EH (cell line): ENCODE measurements at places on chromosomes 4 and X.

GRCh38 chrX:154775419-154776349 is 13.0 kb downstream of the DKC1 start:
- no peak for DNase-seq

DNA sequence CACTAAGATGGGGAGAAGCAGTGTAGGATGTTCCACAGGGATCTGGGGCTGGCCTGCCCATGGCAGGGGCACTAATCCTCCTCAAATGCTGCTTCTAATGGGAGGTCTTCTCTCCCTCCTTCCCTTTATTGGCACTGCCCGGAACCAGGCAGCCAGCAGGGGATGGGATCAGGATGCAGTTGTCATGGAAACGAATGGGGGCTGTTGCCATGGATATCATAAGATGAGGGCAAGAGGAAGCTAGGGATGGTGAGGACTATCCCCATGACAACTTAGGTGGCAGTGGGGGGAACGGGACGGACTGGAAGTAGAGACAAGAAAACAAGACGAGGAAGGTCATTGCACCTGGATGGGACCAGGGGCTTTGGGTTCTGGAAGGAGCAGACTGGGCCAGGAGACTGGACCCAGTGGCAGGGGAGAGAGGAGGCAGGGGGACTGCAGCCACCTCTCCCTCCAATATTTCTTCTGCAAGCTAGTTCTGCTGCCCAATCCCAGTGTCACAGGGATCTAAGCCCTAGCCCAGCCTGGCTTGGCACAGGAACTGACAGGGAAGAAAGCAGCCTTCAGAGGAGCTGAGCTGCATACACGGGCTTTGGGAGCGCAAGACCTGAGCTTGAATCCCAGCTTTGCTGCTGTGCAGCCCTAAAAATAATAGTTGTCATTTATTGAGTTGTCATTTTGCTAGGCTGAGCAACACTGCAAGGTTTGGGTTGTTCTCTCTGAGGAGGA is 19.0 kb downstream of the IQSEC2 start:
- no peak for DNase-seq

DNA sequence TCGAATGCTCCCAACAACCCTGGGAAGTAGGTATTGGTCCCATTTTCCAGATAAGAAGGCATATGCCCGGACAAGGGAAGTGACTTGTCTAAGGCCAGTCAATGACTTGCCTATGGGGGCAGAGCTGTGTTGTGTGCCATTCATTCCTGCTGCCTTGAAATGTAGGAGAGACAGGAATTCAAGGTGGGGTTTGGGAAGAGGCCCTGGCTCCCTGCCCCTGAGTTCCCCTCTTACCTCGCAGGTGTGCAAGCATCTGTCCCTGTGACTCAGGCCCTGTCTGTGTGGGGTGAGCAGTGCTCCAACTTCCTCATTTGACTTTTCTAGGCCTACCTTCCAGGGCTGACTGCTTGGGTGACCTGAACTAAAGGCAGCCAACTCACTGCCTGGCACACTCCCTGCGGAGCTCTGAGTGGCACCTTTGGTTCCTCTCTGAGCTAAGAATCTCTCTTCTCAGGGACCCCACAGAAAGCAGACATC is 5.1 kb downstream of the EFNB1 start:
- no peak for DNase-seq

- no peak for DNase-seq
Observed at GRCh38 chrX:21748235-21748634, 9.7 kb downstream of the SMPX start.

GRCh38 chr4:14596437-14596836 is 405.8 kb upstream of the CPEB2 start:
- no peak for DNase-seq

GRCh38 chrX:31245714-31246113 is 173.9 kb upstream of the FTHL17 start:
- DNase-seq = no peak

GRCh38 chr4:141121101-141121500 is 12.2 kb downstream of the RNF150 start:
- DNase-seq = no peak

DNA sequence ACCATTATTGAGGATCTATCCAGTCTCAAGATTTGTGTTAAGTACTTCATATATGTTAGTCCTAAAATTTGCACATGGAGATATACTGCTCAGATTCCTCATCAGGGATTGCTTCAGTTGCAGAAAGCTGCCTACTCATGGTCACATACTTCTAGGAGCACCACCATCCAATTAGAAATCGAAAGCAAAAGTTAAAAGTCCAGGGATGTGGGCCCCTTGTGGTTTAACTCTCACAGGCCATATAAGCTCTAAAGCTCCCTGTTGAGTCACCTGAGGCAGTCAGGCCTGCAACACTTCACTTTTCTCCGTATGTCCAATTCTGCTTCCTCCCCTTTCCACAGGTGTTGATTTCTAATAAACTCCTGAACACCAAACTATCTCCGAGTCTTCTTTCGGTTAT is 84.2 kb downstream of the CNOT6L start:
- peak; percentile 70 for DNase-seq

GRCh38 chr4:147823130-147823529 is 91.2 kb downstream of the ARHGAP10 start:
- no peak for DNase-seq

DNA sequence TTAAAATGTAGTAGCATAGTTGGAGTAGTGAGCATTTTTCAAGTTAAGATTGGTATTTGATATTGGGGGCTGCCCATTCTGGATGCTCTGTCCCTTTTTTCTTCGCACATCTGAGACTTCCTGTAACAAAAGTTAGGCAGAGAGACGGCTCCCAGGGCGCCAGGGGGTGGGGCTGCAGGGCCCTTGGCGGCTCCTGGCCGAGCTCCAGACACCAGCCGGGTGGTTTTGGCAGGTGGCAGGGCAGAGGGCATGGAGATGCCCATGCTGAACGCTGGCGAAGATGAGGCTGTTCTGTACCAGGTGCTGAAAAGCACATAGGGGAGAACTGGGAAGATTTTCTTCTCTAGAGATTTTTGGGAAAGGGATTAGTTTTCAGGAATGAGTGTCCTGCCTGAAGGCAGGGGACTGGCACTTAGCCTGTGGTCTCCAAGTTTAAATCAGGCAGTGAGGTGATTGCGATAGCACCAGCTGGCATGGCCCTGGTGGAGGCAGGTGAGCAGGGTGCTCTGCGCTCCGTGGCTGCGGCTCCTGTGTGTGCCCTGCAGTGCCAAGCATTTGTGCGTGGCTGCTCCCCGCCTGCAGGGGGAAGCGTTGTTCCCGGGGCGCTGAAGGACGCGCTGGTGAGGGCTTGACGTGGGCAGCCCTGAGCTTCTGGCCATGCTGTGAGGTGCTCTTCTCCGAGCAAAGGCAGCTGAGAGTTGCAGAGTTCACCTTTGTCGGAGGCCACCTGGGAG is 23.6 kb upstream of the HGFAC start:
- DNase-seq = no peak

- peak; percentile 17 for DNase-seq
Observed at GRCh38 chr4:145285928-145286327, 105.5 kb upstream of the OTUD4 start.

DNA sequence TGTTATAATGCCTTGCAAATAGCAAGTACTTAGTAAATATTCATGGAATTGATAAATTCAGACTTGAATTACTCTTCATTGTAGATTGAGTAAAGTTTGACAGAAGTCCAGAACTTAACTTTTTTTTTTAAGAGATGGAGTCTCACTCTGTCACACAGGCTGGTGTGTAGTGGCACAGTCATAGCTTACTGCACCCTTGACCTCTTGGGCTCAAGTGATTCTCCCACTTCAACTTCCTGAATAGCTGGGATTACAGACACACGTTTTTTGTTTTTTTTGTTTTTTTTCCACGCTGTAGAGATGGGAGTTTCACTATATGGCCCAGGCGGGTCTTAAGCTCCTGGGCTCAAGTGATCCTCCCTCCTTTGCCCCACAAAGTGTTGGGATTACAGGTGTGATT is 32.1 kb downstream of the UBE2K start:
- peak; percentile 57 for DNase-seq

GRCh38 chrX:134661295-134661694 is 3.0 kb upstream of the PLAC1 start:
- peak; percentile 29 for DNase-seq

GRCh38 chrX:118383120-118383519 is 37.2 kb downstream of the WDR44 start:
- peak; percentile 20 for DNase-seq

GRCh38 chr4:14865031-14865366 is 137.3 kb upstream of the CPEB2 start:
- DNase-seq = no peak

- DNase-seq = peak; percentile 29
Observed at GRCh38 chr4:4362991-4363697, 23.8 kb upstream of the NSG1 start.

GRCh38 chr4:123545667-123546572 is 149.3 kb downstream of the SPRY1 start:
- DNase-seq = no peak

GRCh38 chr4:185730849-185731608 is 81.0 kb downstream of the SORBS2 start:
- peak; percentile 49 for DNase-seq

- peak; percentile 53 for DNase-seq
Observed at GRCh38 chrX:120213438-120214265, 37.0 kb upstream of the ZBTB33 start.

- peak; percentile 90 for DNase-seq
Observed at GRCh38 chr4:6668391-6668790, 25.3 kb upstream of the S100P start.

- no peak for DNase-seq
Observed at GRCh38 chr4:68152411-68152810, 22.7 kb upstream of the TMPRSS11F start.

DNA sequence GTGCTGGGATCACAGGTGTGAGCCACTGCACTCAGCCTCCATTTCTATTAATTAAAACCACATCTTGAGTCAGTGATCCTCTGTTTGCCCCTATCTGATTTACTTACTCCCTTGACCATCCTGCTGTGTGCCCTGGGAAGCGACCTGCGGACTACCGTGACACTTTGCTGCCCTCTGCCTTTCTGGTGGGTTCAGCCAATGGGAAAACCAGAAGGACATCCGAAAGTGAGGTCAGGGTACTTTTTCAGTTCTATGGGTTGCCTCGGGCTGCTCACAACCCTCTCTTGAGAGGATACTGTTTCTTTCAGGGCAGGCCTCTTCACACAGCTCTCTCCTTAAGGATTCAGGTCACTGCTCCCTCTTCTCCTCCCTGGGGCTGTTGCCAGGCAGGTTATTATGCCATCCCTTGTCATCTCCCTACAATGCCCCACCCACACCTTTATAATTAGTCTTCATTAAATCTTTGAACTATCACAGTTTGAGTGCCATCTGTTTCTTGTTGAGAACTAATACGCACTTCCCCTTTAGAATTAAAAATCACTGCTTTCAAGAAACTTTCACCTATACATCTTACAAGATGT is 21.4 kb downstream of the PLAC8 start:
- DNase-seq = no peak

DNA sequence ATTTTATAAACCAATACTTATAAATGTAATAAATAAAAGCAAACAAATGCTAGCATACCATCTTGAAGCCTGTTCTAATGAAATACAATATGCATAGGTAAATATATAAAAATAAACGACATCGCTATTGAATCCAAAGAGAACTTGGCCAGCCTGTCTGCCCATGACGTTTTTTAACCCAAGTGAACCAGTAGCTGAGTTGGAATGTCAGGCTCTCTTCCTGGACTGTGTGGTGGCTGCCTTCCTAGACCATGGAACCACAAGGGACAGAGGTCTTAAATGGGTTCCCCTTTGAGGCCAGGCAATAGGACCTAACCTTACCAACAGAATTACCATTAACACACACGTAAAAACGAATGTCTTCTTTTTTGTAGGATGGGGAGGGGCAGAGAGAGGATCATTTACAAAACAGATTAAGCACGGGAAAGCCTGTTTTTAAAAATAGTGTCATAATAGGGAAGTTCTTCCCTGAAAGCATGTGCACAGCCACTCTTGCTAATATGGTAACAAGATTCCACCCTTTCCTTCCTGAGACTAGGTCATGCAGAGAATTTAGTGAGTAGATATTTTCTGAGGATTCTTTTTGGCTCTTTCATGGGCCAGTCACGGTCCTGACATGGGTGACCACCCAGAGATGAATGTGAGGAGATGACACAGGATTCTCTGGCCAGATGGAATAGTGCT is 69.4 kb upstream of the ACSL1 start:
- no peak for DNase-seq

- no peak for DNase-seq
Observed at GRCh38 chr4:99832321-99832720, 15.7 kb downstream of the DAPP1 start.

GRCh38 chrX:19846995-19847790 is 40.2 kb downstream of the SH3KBP1 start:
- DNase-seq = peak; percentile 89

GRCh38 chr4:152258804-152259708 is 276.8 kb downstream of the FBXW7 start:
- peak; percentile 78 for DNase-seq

DNA sequence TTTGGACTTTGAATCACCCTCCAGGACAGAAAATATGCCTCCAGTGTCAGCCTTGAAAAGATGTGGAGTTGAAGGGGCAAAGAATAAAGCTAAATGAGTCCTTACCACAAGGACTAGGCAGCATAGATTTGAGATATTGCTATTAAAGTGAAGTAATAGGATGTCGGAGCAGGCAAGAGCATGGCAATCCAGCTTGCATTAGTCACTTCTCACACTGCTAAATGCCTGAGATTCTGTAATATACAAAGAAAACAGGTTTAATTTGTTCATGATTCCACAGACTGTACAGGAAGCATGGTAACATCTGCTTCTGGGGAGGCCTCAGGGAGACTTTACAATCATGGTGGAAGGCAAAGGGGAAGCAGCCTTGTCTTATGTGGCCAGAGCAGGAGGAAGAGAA is 109.8 kb upstream of the PCDH7 start:
- no peak for DNase-seq

- peak; percentile 28 for DNase-seq
Observed at GRCh38 chr4:77201343-77201742, 44.3 kb downstream of the CCNG2 start.

DNA sequence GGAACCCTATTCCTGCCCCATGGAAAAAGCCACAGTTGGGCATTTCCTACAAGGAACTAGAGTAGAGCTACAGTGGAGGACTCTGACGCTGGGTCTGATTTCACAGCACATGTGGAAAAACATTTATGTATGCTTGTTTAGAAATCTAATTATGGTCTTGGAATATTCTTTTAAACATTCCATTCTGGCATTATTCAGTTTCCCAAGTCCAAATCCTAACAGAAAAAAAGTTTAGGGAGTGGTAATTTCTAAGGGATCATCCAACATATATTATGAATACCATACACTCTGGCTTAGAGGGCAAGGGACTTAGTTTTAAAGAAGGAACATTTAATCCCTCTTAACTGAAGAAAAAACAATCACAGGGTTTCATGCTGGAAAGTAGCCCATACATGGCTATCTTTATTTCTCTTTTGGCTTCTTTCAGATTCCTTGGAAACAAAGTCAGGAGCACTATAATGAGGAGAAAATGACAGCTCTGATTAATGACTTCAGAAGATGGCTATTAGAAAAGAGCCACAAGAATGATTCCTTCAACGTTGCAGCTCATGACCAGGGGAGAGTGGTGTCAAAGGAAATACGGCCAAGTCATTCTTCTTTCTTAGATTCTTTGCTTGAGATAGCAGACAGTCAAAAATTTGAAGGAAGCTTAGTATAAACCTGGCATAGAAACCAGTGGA is 56.1 kb downstream of the CNGA2 start:
- peak; percentile 56 for DNase-seq
